ENCODE measurements at places on chromosomes 12 and 14.

DNA sequence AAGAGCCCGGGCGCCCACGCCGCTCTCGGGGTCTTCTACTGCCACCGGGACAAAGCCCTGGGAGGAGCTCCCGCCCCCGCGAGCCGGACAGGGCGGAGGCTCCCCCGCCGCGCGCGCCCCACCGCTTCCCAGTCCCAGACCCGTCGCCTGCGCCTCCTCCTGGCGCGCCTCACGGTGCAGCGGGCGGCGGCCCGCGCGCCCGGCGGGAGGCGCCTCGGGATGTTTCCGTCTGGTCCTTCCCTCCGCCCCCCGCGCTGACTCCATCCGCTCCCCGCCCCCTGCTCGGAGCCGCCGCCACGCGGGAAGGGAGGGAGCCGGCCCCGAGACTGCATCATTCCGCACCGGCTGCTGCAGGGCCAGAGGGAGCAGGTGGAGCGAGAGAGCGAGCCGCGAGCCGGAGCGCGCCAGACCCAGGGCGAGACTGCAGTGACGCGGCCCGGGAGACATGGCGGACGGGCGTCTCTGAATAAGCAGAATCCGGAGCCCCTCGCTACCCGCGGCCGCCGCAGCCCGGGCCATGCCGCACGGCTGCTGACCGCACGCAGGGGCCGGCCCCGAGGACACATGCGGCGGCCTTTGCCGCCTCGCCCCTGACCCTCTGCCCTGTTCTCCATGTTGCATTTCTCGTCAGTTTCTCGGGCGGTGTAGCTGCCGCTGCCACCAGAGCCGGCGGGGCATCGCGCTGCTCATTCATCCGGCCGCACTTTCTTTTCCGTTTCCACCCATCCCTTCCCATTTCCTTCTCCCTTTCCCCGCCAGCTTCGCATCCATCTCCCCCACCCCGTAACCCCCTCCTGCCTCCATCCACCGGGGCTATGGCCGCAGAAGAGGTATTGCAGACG, at the start of gene BICD1:
Gene BICD1, plus strand, starts transcription at position 331 of the 842 bp plus-strand sequence. Its CDS starts 485 bp downstream, at position 816.
- peak; percentile 77 for DNase-seq

- no peak for DNase-seq
These were observed 460.9 kb downstream of the ZFP36L1 start for GRCh38 chr14:68331991-68332390.

DNA sequence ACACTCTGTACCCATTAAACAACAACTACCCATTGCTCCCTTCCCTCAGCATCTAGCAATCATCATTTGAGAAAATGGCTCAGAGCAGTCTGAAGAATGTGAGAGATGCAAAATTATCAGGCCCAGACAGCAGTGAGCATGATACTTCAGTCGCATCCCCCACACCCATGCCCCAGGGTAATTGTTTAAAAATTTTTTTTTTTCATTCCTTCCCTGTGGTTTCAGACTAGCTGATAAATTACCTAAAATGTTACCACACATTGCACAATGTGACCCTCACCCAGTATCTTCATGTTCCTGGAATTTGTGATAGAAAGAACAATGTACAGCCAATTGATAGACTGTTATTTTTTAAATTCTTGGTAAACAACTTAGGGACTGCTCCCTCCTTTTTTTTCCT, 11.3 kb upstream of the USP15 start:
- DNase-seq = no peak

DNA sequence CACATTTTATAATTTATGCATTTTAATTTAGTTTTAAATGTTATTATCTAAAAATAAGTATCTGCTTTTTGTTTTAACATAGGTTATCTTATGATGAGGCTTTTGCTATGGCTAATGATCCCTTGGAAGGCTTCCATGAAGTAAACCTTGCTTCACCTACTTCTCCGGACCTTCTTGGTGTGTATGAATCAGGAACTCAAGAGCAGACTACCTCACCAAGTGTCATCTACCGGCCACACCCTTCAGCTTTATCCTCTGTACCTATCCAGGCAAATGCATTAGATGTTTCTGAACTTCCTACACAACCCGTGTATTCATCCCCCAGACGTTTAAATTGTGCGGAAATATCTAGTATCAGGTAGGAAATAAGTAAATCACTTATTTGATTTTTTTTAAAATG, 16.6 kb downstream of the RAB3IP start:
- no peak for DNase-seq

DNA sequence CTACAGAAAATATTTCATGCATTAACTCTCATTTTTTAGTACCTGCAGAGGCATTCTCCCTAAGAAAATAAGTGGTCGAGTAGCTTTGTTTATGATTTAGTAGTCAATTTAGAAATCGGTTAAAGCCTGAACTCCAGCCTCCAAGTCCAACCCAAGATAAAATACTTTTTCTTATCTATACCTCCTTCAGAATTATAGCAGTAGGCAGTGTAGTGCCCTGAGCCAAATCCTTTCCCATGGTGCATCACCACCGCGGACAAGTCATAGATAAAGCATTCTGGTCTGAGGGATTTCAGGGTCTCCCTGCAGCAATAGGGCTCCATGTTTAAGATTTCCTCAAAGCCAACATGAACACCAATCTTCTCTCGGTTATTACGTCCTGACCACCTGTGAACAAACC, 30.5 kb downstream of the USP44 start:
- DNase-seq = no peak

DNA sequence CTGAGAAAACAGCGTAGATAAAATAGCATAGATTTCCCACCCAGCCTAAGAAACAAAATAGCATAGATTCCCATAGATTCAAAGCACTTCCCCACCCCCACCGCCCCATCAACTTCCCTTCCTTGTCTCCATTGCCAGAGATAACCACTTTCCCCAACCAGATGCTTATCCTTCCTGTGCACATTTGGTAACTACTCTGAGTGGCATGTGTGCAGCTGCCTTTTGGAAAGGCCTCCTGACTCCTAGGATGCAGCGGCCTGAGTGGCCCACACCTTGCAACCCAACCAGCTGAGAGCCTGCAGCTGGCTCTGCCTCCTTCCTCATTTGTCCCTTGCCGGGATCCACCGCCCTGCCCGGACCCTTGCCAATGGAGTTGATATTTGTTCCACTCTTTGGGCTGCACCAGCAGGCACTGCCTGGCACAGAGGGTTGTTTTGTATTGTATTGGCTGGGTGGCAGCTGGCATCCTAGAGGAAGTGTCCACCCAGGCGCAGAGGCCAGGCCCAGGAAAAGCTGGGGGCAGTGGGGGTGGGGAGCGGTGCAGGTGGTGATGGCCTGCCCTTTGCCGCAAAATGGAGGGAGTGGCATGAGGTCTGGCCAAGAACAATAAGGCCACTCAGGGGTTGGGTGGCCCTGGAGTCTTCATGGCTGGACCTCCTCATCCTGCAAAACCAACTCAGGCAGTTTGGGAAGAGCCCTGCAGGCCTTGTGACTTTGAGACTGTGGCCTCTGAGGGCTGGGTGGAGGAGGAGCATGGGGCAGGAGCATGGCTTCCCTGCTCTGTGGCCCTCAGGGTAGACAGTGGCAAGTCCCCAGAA, 4.9 kb downstream of the SLC48A1 start:
- no peak for DNase-seq

GRCh38 chr12:42804928-42805327, 215.4 kb upstream of the PRICKLE1 start:
- DNase-seq = no peak
